Mammary epithelial cell (primary cell): ENCODE measurements at places on chromosomes 12 and 14.

- DNase-seq: peak; percentile 60
Observed at GRCh38 chr14:41830714-41831406, 224.2 kb downstream of the LRFN5 start.

- no peak for DNase-seq
Observed at GRCh38 chr12:126404293-126404881, 1339.2 kb downstream of the AACS start.

DNA sequence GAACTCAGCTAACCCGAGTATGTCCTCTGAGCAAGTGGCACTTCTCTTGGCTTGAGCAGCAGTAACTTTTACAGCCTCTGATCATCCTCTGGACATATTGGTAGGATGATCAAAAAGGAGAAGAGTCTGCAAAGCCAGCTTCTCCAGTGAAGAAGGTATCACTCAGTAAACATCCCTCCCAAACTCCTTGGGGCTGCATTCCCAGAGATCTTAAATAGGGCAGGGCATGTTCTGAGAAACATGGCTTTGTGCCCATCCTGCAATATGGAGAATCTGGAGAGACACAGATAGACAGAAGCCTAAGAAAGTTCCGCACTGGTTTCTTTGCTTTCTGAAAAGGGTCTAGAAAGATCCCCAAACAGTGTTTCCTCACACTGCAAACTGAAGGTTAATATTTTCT lies 65.4 kb downstream of the RBM19 start:
- no peak for DNase-seq

DNA sequence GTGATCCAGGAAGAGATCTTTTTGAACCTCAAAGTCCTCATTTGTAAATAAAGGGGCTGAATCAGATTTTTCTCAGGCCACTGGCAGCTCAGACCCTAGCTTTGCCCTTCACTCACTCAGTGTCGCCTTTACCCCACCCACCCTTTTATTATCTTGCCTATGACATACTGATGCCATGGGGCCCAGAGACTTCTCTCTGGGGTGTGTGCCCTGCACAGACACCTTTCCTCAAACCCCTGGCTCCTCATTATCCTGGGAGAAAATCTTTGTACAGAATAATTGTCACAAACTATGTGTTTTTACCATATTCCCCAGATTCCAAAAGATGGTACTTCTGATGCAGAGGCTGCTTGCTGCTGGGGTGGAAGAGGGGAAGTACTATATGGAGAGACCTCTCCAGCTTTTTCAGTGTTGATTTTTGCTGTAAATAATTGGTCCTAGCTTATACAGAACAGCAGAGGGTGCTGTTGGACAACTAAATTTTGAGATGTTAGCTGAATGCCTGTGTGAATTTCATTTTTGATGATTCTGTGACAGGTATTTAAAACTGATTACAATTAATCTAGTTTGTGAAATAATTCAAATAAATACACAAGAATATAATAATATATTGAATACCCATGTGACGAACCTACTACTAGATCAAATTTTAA lies 53.9 kb upstream of the DCD start:
- peak; percentile 12 for DNase-seq
